ENCODE measurements at places on chromosomes 16 and 17. TPM values are rescaled to one million over a fixed set of nuclear protein-coding genes. Genes with fewer than 3 reads are reported as not detected.

GRCh38 chr17:55072898-55073297, 104.3 kb downstream of the STXBP4 start:
- DNase-seq: no peak

The PRR15L gene
- total RNA-seq: not detected

- DNase-seq: no peak
Observed at GRCh38 chr16:4593086-4593485, 21.6 kb downstream of the UBALD1 start.

The C1QL1 gene
- not detected for total RNA-seq

The C17orf100 gene
- 2.9 TPM for total RNA-seq

DNA sequence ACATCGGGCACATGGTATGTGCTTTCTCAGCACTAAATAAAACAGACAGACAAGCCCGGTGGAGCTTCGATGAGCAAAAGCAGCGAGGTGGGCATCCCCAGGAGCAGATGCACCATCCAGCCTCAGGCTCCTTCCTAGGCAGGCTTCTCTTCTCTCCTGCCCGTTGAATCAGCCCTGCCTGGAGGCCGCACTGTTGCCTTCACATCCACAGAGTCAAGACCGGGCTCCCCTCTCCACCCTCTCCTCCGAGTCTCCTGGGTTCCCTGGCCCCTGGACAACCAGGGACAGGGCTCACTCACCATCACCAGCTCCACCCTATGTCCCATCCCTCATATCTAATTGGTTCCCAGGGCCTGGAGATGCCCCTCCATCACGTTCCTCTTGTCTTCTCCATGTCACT, 79.7 kb upstream of the RCVRN start:
- no peak for DNase-seq

DNA sequence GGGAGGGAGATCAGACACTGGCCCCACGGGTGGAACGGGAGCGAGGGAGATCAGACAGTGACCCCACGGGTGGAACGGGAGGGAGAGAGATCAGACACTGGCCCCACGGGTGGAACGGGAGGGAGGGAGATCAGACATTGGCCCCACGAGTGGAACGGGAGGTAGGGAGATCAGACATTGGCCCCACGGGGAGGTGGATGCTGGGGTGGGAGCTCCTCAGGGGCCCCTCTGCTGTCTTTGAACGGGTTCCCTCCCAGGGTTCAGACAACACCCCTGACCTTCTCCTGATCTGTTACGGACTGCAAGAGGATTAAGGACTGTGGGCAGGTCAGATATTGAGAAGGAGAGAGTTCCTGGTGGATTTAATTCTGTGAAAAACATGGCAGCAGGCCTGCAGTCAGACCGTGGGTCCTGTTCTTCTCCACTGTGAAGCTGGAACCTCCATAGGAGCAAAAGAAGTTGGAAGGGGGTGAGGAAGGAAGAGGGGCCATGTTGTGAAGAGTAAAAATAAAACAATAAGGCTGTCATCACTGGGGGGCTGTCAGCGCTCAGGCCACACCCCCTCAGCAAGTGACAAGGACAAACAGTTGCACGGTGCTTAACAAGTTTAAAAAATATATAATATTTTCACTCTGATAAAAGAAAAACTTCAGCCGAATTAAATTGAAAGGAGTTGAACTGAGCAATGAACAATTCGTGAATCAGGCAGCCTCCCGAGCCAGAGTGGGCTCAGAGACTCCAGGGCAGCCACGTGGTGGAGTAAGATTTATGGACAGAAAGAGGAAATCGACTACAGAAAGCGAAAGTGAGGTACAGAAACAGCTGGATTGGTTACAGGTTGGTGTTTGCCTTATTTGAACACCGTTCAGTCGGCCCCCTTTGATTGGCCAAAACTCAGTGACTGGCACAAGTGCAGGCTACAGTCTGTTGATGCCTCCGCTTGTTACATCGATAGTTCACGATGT, 348.7 kb upstream of the TNRC6C start:
- DNase-seq: peak; percentile 26

The CDRT15L2 gene
- not detected for total RNA-seq

DNA sequence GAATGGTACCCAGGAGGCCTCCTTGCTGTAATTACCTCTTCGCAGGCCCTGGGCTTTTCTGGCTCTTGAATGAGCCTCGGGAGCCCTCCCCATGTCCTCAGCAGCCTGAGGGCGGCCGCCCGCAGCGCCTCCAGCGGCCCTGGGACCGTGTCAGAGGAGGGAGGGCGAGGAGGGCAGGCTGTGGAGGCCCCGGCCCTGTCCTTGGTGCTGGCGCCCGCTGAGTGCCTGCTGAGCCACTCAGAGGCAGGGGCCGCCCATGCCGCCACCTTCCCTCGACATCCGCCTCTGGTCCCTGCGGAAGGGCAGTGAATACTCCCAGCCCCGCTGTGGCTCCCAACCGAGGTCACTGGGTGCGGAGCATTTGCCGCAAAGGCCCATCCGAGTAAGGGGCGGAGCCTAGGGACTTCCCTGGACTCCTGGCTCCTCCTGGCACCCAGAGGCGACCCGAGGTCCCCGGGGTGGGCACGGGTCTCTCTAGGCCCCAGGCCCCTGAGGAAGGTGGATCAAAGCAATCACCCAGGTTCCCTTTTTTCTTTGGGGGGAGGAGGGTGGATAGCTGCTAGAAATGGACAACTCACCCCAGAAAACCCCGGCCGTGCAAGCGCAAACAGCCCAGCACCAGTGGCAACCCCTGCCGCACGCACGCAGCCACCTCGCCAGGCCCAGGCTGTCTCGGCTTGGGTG, 2.8 kb downstream of the RBFOX3 start:
- DNase-seq: no peak

DNA sequence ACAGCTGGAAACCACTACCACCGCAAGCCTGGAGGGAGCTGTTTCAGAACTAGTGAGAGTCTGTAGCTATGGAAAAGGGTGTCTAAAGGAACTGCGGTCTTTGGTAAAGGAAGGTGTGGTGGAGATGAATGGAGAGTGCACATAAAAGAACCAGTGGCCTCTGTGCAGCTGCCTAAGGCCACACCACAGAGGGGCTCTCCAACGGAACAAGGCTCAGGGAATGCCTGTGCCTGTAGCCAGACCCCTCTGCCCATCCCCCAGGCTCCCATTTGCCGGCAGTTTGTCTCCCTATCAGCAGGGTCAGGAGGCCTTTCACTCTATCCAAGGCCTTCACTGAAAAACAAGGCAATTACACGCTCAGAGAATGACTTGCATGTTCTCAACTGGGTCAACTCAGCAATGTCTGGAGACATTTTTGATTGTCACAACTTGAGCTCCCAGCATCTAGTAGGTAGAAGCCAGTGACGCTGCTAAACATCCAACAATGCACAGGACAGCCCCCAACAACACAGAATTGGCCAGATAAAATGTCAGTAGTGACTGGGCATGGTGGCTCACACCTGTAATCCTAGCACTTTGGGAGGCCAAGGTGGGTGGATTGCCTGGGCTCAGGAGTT, 3.3 kb upstream of the FDXR start:
- no peak for DNase-seq

DNA sequence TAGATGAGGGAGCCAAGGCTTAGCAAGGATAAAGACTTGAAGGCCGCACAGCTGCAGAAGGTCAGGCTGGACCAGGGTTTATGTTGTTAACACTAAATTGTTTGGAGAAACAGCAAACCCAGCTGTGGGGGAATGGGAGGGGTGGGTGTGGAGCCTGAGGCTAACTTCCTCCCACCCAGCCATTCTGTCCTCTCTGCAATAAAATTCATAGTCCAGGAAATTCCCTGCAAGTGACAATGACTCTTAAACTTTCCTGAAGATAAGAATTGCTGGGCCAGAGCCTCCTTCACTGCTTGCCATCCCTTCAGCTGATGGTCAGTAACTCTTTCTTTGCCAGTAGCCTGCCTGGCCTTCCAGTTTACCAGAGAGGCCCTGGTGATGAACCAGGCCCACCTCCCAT, 19.4 kb upstream of the ATP5MC1 start:
- DNase-seq: no peak

The PIPOX gene
- total RNA-seq: 8.7 TPM

- DNase-seq: no peak
Observed at GRCh38 chr17:63780507-63780906, 6.5 kb downstream of the DDX42 start.
